Mucosa of descending colon (tissue), 3 donors: ENCODE measurements at places on chromosomes 7 and 10. TPM values are rescaled to one million over a fixed set of nuclear protein-coding genes. Genes with fewer than 3 reads are reported as not detected.

- DNase-seq: no peak
Observed at GRCh38 chr10:104937567-104937966, 296.5 kb downstream of the SORCS3 start.

DNA sequence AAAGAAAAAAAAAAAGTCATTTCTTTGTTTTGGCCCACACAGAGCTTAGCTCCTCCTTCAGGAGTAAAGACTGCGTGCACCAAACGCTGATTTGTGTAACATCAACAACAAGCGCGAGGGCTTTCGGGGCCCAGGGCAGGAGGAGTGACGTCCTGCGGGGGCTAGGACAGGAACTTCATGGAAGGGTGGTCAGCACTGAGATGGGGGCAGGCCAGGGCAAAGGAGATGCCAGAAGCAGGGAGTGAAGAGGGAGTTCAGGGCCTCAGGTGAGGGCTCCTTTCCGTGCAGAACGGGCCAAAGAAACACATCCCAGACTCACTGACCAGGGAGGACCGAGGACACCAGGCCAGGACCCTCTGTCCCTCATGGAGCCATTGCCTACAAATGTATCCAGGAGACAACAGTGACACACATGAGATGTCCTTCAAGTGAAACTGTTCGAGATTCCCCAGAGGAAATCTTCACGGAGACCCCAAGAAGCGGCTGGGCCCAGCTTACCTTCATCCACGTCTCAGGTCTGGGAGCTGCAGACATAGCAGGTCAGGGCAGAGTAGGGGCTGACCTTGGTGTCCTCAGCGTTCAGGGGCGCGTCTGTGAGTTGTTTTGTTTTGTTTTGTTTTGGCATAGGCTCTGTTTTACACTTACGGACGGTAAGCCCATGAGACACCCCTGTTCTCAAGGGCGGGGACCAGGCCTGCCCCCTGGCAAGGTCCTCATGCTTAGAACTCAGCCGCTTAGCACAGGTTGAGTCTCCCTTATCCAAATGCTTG, 30.4 kb upstream of the SHH start:
- DNase-seq: no peak

GRCh38 chr10:17116193-17116592, 13.4 kb downstream of the CUBN start:
- DNase-seq: no peak

GRCh38 chr10:93378997-93379730, 103.0 kb downstream of the MYOF start:
- no peak for DNase-seq

DNA sequence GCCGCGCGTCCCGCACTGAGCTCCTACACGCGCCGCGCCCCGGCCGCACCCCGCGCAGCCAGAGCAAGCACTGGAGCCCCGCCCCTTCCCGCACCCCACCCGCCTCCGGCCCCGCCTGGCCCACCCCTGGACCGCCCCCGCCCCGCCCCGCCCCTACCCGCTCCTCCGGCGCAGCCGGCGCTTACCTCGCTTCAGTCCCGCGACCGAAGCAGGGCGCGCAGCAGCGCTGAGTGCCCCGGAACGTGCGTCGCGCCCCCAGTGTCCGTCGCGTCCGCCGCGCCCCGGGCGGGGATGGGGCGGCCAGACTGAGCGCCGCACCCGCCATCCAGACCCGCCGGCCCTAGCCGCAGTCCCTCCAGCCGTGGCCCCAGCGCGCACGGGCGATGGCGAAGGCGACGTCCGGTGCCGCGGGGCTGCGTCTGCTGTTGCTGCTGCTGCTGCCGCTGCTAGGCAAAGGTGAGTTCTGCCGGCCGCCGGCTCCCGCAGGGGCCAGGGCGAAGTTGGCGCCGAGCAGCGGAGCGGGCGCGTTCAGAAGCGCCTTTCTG, at the start of gene RET:
Gene RET (plus strand): TSS at position 194 of the 545 bp plus-strand sequence. CDS start 190 bp downstream, at position 384.
- peak; percentile 50 for DNase-seq

DNA sequence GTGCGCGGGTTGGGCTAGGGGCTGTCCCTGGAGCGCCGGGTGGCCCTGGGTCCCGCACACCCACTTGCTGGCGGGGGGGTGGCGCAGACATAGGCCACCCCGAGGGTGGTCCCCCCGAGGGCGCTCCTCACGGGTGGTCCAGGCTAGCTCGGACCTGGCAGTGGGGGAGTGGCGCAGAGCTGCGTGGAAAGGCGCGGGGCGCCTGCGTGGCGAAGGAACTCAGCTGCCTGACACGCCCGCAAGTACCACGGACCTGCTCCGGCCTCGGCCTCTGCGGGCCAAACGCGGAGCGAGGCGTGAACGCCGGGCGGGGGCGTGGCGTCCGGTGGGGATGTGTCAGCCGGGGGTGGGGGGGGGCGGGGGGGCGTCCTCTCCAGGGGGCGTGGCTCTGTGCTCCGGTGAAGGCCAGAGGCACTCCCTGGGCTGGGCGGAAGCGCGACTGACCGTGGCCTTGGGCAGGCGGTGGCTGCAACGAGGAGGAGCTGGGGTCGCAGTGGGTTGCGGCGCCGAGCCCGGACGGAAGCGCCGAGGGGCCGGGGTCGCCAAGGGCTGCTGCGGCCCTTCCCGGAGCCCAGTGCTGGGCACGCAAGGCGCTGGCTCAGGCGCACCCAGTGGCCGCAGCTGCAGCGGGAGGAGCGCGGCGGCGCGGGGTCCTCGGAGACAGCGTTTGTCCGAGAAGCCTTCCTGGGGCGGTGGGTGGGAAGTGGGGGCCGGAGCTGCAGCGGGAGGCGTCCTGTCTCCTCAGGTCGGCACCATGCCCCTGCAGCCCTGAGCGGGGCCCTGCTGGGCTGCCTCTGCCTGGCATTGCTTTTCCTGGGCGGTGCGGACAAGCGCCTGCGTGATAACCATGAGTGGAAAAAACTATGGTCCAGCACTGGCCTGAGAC, 58.9 kb upstream of the NUPR2 start:
- peak; percentile 47 for DNase-seq

- DNase-seq: no peak
Observed at GRCh38 chr10:64396105-64396708, 875.0 kb downstream of the REEP3 start.

DNA sequence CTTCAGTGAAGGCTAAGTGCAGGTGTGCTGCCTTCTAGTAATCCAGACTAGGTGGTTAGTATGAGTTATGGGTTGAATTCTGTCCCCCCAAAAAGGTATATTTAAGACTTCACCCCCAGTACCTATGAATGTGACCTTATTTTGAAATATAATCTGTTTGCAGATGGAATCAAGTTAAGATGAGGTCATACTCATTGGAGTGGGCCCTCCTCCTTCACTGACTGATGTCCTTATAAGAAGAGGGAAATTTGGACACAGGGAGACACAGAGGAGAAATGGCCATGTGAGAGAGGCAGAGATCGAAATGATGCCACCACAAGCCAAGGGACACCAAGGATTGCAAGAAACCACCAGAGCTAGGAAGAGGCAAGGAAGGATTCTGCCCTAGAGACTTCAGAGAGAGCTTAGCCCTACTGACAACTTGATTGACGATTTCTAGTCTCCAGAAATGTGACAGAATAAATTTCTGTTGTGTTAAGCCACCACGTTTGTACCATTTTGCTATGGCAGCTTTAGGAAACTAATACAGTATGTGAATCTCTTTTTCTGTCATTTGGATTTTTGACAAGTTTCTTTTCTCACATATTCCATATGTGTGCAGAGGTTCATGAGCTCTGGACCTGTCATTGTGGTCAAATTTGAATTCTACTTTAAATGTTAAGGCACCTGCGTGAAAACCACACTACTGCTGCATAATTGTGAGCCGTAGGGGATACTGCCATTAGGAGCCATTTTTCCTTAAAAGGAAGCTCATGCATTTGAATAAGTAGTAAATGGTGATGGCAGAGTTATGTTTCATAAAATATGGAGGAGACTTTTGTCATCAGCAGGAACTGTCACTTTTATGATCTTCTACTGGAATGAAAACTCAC, 2.6 kb upstream of the RPA3 start:
- no peak for DNase-seq

DNA sequence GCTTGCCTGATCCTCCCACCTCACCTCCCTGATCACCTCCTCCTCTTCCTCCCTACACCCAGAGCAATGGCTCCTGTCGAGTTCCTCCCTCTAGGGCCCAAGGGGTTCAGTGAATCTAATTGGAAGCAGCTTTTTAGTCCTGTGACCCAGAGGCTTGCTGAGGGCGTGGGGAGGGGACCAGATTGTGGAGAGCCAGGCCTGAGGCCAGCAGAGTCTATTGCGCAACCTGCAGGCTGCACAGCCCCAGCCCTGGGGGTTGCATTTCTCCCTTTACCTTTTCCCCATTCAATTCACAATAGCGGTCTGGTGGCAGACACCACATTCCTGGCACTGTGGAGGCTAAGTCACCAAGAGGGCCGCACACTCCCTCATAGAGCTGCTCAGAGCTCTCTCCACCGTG, 32.5 kb downstream of the GHRHR start:
- DNase-seq: no peak

GRCh38 chr7:6636741-6637543, at the start of gene ZNF316:
ZNF316 (plus strand) TSS chr7:6637318; CDS start chr7:6642410, 5,092 bp downstream.
- DNase-seq: peak; percentile 78

DNA sequence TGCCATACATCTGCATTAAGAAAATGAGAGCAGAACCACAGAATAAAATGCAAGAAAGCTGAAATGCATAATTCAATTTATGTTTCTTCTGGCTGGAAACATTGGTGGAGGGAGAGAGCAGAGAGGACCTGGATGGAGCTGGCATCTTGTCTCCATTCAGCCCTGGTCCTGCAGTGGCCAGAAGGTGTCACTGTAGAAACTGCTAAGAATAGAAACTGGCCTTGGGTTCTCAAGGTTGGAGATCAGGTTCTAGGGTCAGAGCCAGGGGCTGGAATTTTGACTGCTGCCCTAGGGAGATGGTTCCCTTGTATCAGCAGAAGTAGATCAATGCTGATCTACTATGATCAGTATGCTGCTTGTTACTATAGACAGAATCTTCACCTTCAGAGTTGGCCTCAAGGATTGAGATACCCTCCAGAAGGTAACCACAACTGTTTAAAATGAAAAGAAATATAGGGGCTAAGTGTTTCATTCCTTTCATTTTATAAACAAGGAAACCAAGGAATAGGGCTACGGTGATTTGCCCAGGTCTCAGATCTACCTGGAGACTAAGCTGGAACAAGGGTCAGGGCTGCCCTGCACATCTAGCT, 13.1 kb downstream of the TAS2R41 start:
- DNase-seq: no peak

DNA sequence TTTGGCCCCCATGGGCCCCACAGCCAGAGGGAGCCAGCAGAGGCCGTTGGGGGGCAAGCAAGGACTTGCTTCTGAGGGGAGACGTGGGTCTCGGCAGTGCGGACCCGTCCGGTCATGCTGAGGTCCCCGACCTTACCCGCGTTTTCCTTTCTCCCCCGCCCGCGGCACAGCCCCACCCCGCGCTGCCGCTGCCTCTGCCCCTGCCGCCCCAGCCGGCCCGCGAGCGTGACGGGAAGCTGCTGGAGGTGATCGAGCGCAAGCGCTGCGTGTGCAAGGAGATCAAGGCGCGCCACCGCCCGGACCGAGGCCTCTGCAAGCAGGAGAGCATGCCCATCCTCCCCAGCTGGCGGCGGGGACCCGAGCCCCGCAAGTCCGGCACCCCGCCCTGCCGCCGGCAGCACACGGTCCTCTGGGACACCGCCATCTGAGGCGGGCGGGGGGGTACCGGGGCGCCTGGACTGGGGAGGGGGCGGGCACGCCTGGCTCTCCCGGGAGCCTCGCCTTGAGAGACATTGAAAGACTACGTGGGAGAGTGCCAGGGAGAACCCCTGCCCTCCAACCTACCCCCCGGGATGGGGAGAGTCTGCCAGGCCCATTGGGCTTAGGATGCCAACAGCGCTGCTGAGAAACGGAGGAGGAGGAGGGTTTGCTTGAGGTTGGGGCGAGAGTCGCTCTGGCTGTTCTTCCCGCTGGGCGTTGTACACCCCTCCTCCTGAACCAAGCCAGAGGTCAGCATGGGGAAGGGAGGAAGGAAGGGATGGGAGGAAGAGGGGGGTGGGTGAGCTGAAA, 9.9 kb downstream of the NYAP1 start:
- DNase-seq: peak; percentile 72

DNA sequence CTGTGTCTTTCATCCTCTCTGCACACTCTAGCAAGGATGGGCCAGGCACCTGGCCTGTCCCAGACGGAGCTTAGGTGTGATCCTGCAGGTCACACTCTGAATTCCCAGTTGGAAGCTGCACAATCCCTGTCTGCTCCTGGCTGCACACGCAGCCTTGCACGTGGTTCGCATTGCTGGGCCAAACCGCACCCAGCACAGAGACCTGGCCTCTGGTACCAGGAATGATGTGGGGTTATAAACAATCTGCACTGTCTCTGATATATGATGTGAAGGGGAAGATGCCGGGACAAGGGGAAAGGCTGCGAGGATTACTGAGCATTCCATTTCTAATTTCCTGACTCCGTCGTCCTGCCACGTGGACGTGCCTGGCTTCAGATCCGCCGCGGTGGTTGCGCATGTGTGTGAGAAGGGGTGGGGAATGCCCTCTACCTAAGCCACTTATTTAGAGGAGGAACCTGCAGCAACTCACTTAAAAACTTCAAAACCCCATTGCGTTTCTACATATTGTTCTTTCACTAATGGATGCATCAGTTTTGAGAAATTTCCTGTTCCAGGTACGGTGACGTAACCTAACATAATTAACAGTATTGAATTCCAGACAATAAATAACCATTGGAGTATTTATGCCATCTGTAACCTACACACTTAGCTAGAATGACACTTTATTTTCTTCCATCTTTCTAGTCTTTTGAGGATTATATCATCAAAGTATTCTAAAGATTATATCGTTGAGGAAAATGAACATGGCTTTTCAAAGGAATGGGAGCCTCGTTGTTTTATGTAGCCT, 559.7 kb upstream of the MGMT start:
- DNase-seq: no peak

DNA sequence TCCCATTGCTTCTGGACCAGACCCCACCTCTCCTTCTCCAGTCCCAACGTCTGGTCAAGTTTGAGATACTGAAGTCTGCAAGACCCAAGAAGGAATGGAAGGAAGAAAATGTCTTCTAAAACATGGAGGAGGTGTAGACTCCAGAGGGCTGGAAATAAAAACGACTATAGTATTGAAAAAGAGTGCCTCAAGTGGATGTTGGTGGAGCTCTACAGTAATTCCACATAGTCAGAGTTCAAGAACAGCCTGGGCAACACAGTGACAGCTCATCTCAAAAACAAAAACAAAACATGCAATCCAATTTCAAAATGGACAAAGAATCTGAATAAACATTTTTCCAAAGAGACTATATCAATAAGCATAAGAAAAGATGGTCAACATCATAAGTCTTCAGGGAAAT, 2.3 kb upstream of the PCGF6 start:
- no peak for DNase-seq

DNA sequence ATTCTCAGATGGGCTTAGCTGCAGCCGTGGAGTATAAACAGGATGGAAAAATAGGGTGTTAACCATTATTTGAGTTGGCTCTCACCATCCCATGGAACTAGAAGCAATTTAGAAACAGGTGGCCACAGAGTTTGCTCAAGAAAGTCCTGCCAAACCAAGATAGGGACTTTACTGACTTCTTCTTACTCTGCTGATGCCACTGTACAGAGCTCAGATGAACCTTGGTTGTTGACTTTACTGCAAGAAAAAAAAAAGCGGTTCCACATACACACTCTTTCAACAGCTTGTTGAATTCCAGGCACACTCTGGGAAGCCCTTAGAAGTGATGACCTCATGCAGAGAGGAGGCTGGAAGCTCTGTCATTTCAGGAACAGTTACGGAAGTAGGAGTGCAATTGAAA, 753.4 kb downstream of the NRG3 start:
- DNase-seq: no peak

GRCh38 chr10:119705434-119705831, 20.4 kb upstream of the INPP5F start:
- DNase-seq: no peak

COL17A1 gene
- 284 TPM for total RNA-seq

KMT2C gene
- 121 TPM for total RNA-seq

ATP6V0A4 gene
- not detected for total RNA-seq

CTBP2 gene
- total RNA-seq: 109 TPM

PLXNA4 gene
- total RNA-seq: 2.7 TPM

FGL2 gene
- total RNA-seq: 60.2 TPM

CLDN4 gene
- total RNA-seq: 450 TPM

TWIST1 gene
- 1.3 TPM for total RNA-seq
